GM12891 (cell line): ENCODE measurements at places on chromosomes 3 and 15.

DNA sequence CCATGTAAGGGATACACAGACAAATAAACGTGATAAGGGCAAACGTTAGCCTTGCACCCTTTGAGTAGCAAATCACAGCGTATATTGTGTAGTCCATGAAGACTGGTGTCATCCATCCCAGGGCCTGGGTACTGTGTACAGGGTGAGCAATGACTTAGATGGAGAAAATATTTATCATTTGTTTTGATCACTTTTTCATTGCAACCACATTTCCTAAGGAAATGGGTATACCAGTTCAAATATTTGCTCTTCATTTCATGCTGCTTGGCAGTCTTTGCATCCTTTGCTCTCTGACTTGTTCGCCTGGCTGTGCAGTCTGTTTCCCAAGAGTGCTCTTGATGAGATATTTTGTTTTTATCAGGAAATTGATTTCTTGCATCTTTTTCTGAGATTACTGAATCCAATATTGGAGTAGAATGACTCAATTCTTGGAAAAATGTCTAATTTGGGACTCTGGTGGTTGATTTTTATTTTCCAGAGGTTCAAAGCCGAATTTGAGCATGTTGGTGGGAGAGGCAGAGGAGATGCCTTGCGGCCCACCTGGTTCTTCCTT lies 424.6 kb upstream of the SEMA6D start:
- no peak for DNase-seq

DNA sequence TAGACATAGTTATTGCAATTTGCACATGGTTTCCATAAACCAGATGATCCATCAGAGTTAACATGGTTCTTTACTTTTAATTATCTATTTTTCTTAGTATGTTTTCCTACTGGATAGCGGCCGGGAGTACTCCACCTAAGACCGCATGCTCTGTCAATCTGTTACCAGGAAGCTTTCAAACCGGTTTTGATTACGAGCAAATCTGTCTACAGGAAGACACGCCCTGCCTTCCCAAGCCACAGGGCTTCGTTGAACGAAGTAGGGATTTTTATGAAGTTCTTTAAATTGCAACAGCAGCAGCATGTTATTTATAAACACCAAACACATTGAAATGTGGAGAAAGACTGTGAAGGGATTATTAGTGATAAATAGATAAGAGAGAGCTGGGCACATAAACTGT lies 283.3 kb upstream of the ROBO2 start:
- no peak for DNase-seq

- DNase-seq, result no peak
Measured at GRCh38 chr3:168459226-168459784, 363.6 kb upstream of the GOLIM4 start.

- DNase-seq, result no peak
Measured at GRCh38 chr3:24640330-24640877, 145.8 kb upstream of the THRB start.

- DNase-seq, result no peak
Measured at GRCh38 chr15:99732124-99732750, 1.0 kb downstream of the LYSMD4 start.

DNA sequence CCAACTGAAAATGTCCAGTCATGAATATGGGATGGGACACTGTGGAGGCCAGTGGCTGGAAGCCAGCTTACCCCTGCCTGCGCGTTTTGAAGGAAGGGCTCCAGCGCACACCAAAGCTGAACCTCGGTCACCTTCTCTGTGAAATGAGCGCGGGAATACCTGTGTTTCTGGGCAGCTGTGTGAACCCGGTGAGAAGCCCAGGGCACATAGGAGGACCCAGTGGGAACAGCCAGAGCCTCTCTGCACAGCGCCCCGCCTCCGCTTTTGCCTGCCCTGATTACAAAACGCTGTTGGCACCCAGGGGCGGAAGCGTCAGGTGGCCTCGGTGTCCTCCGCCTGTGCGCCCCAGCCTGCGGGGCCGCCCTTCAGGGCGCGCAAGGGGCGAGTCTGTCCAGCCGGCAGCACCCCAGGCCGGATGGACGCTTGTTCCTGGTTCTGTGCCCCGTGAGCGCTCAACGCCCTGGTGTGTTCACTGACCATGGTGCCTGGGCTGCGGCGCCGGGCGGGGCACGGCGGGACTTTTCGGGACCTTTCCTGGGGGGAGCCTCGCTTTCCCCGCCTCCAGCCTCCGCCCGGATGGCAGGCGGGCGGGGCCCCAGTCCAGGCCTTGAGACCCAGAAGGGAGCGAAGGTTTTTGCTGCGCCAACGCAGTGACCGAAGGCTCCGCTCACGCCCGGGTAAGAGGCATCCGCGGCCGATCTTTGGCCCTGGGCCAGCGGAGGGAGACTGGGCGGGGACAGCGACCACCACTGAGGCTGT lies at the start of gene SQOR:
Gene SQOR (plus strand): TSS at position 598 of the 759 bp plus-strand sequence. CDS start 23,895 bp downstream, outside the sequence.
- peak; percentile 50 for DNase-seq

GRCh38 chr15:60803059-60803458 lies 324.1 kb upstream of the ICE2 start:
- no peak for DNase-seq

DNA sequence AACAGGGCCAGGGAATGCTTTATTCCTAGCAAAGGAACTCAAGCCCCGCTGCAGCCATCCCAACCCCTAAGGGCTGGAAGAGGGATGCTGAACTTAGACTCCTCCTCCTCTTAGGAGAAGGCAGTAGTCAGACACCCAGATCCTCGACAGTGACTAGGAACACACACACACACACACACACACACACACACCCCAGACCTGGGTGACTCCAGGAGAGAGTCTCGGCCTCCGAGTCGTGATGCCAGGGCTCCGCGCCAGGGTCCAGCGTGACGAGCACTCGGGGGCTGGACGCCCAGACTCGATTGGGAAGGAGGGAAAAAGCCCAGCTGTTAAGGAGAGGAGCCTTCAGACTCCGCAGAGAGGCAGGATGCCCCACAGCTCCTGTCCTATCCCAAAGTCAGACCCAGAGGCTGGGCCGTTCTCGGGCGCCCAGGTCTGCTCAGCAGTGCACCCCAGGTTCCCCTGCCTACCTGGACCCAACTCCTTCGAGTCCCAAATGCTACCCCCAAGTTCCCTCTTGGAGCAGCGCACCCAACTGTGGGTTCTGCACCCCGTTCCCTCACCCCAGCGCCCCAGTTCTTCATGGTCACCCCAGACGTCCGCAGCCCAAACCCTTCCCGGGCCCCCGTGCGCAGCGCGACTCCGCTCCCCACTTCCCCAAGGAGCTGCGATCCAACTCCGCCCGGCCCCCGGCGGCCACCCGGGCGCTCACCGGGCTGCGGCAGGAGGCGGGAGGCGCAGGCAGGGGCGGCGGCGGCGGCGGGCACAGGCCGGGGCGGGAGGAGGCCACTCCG lies 421 bp downstream of the BMF start:
- no peak for DNase-seq

DNA sequence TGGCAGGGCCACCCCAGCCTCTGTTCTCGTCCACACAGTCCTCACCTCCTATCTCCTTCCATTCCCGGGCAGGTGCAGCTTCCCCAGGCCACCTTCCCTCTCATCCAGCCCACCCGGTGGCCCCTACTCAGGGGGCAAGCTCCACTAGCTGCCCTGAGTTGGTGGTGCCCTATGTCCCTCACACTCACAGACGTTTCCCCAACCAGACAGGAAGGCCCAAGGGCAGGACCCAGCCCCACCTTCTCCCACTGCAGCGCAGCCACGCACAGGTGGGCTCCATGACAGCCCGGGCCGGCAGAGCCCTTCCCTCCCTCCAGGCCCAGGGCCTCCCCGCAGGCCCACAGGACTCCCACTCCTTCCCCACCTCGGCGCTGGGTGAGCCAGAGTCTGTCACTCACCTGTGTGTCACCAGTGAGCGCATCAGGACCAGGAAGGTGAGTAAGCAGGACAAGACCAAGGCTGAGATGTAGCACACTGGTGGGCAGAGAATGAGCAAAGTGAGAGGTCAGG lies 11.1 kb downstream of the ISLR start:
- DNase-seq, result no peak

- no peak for DNase-seq
Measured at GRCh38 chr3:180707896-180708295, 28.6 kb upstream of the CCDC39 start.

DNA sequence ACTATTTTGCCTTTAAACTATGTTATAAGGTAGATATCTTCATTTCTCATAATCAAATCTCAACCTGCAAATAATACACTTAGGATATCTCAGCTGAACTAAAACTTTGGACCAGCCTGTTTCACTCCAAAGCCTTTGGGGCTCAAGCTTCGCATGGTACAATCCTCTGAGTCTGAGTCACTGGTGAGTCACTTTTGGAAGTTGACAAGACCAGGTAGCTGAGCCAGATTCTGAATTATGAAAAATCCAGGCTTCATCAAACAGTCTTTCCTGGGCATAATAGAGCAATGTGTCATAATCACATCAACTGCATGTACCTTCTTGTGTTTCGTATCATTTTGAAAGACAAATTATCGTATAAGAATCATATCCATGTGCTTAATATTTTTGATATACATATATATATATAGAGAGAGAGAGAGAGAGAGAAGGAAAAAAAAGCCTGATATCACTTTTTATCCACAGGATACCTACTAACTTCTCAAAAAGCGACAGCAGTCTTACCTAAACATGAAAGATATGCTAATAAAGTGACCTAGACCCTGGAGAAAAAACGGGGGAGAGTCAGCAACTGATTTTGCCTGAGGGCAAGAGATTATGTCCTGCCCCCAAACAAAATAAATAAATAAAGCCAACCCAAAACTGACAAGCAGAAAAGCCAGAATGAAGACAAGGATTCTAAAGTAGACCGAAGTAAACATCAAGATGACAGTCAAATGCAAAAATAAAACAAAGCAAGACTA lies 263.9 kb upstream of the TGFBR2 start:
- no peak for DNase-seq

GRCh38 chr15:45573961-45574629 lies 13.1 kb upstream of the BLOC1S6 start:
- no peak for DNase-seq

GRCh38 chr3:113086560-113087461 lies 96.0 kb downstream of the GTPBP8 start:
- no peak for DNase-seq

- no peak for DNase-seq
Measured at GRCh38 chr3:171736556-171736955, 73.7 kb downstream of the PLD1 start.

DNA sequence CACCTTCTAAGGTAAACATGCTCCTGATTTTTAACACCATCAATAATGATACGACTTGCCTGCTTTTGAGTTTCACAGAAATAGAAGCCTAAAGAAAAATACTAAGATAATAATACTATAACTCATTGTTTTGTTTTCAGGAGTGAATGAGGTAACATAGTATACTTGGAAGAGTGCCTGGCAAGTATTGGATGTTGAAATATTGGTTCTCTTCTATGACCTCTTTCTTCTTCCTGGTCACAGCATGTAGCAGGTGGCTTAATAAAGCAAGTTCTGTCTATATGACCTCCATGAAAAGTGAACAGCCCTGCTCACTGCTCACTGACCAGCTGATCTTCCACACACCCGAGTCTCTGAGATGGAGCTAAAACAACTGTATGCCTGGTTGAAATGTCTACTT lies 312.3 kb upstream of the ONECUT1 start:
- no peak for DNase-seq

- DNase-seq, result no peak
Measured at GRCh38 chr3:126438186-126438585, 37.5 kb downstream of the ZXDC start.

GRCh38 chr3:172516318-172517214 lies 6.7 kb downstream of the TNFSF10 start:
- DNase-seq, result no peak

DNA sequence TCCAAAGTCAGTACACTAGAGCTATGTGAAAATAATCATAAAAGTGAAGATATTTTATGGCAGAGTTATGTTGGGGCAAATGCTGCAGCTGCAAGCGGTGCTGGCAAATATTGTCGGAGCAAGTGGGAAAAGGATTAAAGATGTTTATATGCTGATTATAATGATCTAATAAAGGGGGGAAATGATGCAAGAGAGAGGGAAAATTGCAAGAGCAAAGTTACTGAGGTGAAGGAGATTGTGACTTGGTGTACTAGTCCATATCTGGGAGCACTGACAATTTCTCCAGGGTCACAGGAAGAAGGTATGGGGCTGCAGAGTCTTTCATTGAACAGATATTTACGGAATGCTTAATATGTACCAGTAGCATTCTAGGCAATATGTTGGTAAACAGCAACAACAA lies 45.8 kb downstream of the OPA1 start:
- DNase-seq, result no peak

GRCh38 chr3:65888196-65888595 lies 150.5 kb downstream of the MAGI1 start:
- no peak for DNase-seq

DNA sequence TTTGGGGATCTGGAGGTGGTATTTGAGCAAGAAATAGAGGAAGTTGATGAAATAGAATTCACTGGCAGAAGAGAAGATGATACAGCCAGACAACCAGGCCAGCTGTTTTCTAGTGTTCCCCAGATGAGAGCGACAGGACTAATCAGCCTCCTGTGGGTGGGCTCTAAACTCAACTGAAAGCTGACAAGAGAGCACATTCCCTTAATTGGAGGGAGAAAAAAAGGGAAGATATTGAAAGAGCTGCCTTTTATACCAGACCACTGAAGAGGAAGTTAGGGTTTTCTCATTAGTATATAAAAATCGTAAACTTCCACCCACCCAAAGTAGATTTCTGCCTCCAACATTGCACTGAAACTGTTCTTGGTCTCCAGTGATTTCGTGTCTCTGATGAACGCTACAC lies 6.5 kb upstream of the TM4SF19 start:
- DNase-seq, result peak; percentile 35

GRCh38 chr15:80831606-80832224 lies 52.5 kb downstream of the CEMIP start:
- no peak for DNase-seq

GRCh38 chr3:13461169-13462124 lies 18.7 kb upstream of the HDAC11 start:
- DNase-seq, result peak; percentile 39

DNA sequence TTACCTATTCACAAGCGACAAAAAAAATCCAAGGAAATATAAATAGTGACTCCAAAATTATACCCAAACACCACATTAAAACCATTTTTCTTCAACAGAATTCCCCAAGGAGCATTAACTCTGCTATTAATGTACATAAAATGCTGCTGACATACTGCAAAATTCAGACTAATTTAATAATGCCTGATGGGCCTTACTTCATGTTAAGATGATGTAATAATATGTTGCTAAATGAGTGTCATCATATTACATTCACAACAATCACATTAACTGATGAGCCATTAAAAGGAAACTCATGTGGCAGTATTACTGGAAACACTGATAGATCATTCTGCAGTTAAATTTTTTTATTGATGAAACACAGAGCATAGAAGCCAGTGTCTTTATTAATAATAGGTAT lies 204.9 kb upstream of the CGNL1 start:
- DNase-seq, result no peak

DNA sequence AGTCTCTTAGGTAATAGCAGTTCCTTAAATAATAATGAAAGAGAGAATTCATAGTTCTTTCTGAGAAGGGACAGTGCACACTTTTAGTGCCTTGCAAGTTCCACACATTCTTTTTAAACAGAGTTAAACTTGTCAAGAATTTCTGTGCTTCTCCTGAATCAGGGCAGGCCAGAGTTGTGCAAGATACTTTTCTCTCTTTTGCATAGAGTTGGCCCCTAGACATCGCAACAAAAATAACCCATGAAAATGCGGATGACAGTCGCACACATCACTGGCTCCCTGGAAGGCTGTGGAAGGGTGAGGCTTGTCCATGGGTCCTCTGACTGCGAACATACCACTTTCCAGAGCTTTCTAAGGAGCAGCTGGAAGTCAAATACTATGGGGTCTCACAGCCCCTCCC lies 40.1 kb downstream of the FBLN2 start:
- DNase-seq, result no peak
